AG08395 (cell line): ENCODE measurements at places on chromosomes 5 and 9.

GRCh38 chr9:113154946-113155345 is 4.1 kb downstream of the SLC31A2 start:
- no peak for DNase-seq

DNA sequence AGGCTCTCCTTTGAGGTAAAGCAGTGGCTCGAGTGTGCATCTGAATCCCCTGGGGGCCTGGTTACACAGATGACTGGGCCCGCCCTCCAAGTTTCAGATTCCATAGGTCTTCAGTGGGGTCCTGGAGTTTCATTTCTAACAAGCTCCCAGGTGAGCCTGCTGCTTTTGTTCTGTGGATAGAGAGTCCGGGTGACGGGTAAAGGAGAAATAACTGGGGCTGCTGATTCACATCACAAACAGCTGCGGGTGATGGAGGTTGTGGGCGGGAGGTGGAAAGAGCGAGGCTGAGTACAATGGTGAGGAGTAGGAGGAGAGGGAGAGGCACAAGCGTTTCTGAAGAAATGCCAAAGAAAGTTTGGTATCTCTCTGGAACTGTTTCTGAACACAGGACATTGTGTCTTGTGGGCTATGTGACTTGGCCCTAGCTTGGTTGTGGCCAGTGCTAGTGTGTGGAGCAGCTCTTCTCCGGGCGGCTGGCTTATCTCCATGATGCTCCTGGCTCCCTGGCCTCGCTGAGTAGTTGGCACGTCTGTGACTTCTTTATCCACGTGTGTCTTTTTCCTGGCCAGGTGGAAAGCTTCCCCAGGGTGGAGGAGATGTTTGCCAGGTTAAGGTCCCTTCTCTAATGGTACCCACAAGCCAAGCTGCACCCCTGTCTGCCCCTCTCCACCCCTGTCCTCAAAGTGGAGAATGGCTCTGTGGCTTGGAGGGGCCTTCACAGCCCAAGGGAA is 61.7 kb downstream of the HSPA4 start:
- DNase-seq: no peak

DNA sequence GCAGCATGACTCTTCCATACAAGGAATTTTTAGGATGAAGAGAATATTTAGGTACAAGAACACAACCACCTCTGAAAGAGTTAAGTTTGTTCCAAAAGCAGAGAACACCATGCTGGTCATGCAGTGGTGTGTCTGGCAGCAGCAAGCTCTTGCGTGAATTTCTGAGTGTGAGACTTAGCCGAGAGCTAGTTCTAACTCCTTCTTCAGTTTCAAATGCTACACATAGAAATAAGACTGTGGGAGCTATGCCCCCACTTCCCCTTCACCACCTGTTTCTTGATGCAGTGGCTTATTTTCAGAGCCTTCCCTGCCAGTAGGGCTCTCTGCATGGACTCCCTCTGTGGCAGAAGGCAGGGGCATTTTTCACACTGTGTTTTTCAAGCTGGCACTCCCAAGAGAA is 122.9 kb upstream of the ZNF366 start:
- no peak for DNase-seq

DNA sequence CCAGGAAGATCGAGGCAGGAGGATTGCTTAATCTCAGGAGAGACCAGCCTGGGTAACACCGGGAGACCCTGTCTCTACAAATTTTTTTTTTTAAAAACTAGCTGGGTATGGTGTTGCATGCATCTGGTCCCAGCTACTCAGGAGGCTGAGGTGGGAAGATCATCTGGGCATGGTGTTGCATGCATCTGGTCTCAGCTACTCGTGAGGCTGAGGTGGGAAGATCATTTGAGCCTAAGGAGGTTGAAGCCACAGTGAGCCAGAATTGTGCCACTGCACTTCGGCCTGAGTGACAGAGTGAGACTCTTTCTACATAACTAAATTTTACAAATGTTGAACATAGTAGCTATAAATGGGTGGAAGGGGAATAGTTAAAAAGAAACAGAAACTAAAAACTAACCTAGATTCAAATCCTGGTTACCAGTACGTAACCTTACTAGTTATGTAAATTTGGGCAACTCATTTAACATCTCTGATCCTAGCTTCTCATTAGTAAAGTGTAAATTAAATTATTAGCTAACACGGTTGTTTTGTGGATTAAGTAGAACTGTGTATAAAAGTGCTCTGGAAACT is 41.7 kb downstream of the TMEM161B start:
- no peak for DNase-seq

- DNase-seq: no peak
These were observed at the start of gene CCDC187 for GRCh38 chr9:136303825-136304416. Gene CCDC187 (minus strand): TSS chr9:136304094. CDS start chr9:136303830, 264 bp downstream.

- no peak for DNase-seq
These were observed 334.5 kb upstream of the IRX4 start for GRCh38 chr5:2217219-2217618.

GRCh38 chr5:8864053-8864452 is 681.8 kb downstream of the SEMA5A start:
- DNase-seq: peak; percentile 12

- DNase-seq: no peak
These were observed 2.7 kb upstream of the MYMK start for GRCh38 chr9:133527444-133527920.

DNA sequence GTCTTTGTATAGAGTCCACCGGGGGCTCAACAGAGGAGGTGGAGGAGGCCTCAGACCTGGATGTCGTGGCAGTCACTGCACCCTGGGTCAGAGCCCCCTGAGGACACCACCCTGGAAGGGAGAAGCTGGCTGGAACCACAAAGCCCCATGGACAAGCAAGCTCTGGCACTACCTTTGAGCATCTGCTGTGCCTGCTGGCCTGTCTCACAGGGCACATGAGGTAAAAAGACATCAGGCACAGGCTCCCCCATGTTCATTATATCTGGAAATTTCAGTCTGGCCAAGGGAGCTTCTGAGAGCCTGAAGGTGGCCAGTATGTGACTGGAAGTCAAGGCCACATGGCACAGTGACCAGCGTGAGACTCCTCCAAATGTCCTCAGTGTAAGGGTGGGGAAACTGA is 22.9 kb downstream of the KCNMB1 start:
- no peak for DNase-seq

- peak; percentile 60 for DNase-seq
These were observed 59.8 kb downstream of the SH3TC2 start for GRCh38 chr5:149002761-149003689.

DNA sequence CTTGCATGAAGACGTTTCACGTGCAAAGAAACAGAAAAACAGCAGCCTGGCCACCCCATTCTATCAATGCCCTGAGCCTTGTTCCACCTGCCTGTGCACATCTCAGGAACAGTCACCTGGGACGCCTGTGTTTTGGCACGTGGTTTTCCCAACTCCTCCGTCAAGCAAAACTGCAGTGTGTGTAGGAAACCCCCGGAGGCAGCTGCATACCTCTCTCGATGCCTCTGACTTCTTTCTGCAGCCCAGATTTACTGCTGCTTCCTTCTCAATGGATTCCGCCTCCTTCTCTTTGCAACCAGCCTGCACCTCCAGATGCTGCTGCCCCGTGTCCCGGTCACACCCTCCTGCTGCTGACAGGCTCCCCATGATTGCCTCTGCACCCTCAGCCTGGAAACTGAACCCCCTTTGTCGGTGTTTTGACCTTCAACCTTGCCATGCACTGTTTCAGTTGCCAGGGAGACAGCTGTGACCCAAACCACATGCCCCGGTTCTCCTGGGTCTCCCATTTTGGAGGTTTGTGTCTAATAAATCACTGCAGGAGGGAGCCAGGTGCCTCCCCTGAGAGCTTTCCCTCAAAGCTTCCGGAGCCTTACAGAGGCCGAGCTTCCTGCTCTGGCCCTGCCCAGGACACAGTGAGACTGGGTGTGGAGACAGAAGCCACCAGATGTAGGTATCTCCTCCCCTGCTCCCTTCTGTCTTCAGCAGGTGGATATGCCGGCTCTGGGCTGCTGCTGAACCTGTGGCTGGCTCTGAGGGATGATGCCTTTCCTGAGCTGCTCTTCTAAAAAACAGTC is 395.5 kb upstream of the IRX1 start:
- no peak for DNase-seq

DNA sequence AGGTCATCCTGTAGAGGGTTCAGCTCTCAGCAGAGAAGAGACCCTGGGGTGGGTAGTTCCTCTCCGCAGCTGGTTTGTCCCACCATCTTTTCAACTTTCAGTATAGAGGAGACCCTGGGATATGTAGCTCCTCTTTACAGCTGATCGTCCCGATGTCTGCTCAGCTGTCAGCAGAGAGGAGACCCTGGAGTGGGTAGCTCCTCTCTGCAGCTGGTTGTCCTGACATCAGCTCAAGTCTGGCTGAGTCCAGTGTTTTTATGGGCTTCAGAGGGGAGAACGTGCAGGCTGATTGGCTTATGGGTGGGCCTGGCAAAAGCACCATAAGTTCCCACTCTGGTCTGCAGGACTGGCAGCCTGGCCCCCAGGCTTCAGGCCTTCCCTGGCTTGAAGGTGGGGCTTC is 80.8 kb downstream of the NLN start:
- no peak for DNase-seq

GRCh38 chr9:128595471-128595870 is 43.1 kb downstream of the SPTAN1 start:
- no peak for DNase-seq

DNA sequence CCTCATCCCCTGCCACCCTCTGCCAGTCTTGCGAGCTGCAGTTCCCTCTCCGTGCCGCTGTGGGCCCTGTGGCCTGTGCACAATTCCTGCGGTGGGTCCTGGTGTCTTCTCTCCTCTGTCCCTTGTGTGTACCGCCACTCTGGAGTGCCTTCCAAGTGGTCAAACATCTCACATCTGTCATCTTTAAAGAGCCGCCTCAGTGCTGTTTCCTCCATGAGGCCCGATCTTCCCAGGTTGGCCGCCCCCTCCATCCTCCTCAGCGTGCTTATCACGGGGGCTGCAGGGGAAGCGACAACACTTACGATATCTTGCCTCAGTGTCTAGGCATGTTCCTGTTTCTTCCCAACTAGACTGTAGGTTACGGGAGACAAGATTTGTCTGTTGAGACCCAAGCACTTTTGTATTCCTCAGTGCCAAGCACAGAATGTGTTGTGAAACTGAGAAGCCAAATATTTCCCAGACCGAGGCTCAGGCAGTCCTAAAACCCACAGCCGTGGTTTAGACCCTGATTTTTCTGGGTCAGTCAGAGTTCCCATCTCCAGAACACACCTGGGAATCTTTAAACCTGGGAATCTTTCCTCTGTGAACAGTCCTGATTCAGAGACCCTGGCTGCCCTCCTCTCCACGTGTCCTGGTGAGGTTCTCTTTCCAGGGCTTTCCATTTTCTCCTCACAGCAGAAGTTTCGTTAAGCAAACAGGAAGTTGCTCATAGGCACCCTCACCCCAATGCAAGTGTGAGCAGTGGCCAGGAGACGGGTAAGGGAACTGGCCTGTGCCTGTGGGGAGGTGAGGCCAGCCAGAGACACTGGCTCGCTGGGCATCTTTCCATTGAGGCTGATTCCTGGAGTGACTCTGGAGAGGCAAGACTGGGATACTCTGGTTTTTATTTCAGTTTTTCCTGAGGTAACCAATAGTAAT is 28.8 kb downstream of the SLC46A2 start:
- DNase-seq: no peak

GRCh38 chr5:181211208-181211607 is 6.2 kb upstream of the TRIM7 start:
- no peak for DNase-seq

GRCh38 chr5:79621056-79621455 is 8.8 kb downstream of the TENT2 start:
- DNase-seq: no peak

DNA sequence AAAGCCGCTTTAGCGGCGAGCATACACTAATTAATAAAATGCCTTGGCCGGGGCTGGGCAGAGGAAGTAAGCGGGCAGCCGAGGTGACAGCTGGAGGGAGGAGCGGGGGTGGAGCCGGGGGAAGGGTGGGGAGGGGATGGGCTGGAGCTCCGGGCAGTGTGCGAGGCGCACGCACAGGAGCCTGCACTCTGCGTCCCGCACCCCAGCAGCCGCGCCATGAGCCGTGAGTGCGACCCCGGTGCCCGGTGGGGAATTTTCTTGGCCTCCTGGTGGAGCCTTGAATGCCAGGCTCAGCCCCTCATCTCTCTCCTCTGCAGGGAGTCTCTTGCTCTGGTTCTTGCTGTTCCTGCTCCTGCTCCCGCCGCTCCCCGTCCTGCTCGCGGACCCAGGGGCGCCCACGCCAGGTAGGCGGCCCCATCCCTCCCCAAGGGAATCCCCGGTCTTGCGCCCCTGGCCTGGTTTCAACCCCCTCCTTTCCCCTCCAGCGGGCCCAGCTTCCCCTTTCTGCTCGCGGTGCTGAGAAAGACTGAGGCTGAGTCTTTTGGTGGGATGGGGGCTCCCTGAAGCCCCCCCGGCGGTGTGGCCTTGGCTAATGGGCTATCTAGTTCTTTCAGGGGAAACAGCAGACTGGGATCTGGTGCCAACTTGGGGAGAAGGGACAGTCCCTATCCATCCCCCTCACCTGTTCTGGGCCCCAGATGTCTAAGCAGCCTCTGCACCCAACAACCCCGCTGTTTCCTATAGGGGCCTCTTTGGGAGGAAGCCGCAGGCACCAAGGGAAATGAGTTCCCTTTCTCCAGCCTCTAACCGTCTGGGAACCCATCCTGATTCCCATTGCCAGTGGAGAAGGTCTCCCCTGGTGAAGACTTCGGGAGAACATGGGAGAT is at the start of gene PTGS1:
Gene PTGS1 (plus strand): TSS at position 156 of the 887 bp plus-strand sequence. CDS start 61 bp downstream, at position 217.
- DNase-seq: peak; percentile 59

GRCh38 chr9:133958756-133959155 is 33.4 kb downstream of the VAV2 start:
- DNase-seq: no peak

- DNase-seq: no peak
These were observed 28.2 kb downstream of the TCERG1 start for GRCh38 chr5:146475190-146475780.

- no peak for DNase-seq
These were observed 13.4 kb upstream of the RNU6ATAC start for GRCh38 chr9:134177624-134178393.

- no peak for DNase-seq
These were observed 397.0 kb downstream of the DIRAS2 start for GRCh38 chr9:90245661-90246060.

- DNase-seq: no peak
These were observed 104.4 kb downstream of the FANCC start for GRCh38 chr9:95213117-95213516.

DNA sequence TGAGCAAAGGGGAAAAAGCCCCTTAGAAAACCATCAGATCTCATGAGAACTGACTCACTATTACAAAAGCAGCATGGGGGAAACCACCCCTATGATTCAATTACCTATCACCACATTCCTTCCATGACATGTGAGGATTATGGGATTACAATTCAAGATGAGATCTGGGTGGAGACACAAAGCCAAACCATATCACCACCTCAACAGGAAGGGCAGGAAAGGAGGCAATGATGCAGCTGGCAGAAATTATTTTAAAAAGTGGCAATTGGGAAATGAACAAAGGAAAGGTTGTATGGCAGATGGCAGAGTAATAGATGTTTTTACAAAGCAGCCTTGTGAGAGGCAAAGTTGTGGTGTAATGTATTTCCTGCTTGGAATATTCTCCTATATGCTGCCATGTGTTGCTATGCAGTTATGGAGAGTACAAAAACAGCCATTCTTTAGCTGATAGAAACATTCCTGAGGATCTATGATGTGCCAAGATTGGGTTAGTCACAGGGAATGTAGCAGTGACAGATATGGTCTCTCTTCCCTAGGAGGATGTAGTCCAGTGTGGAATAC is 138.8 kb downstream of the SMC2 start:
- peak; percentile 5 for DNase-seq
